IPS-NIHi11 (cell line): ENCODE measurements at places on chromosomes 3 and 15.

GRCh38 chr3:25103391-25103790, 324.7 kb upstream of the RARB start:
- DNase-seq: no peak

- DNase-seq: peak; percentile 44
Measured at GRCh38 chr3:150319900-150320299, 88.2 kb upstream of the TSC22D2 start.

DNA sequence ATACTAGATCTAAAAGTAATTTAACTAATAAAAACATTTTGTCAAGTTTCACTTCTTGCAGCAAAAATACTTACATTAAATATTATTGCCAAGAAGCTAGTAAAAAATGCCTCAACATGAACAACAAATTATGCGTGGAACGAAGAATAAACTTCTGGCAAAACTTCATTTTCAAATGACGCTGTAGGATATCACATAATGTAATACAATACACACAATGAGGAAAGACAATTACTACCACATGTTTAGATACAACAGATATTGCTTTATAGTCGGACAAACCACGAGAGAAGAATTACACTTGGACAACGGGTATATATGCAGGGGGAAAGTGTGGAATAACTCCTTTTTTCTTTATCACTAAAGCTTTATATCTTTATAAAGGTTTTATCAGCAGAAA, 21.6 kb downstream of the P3H2 start:
- DNase-seq: no peak

GRCh38 chr3:27507111-27507510, 22.9 kb upstream of the SLC4A7 start:
- DNase-seq: no peak

- no peak for DNase-seq
Measured at GRCh38 chr3:28262001-28262400, 20.6 kb downstream of the CMC1 start.

DNA sequence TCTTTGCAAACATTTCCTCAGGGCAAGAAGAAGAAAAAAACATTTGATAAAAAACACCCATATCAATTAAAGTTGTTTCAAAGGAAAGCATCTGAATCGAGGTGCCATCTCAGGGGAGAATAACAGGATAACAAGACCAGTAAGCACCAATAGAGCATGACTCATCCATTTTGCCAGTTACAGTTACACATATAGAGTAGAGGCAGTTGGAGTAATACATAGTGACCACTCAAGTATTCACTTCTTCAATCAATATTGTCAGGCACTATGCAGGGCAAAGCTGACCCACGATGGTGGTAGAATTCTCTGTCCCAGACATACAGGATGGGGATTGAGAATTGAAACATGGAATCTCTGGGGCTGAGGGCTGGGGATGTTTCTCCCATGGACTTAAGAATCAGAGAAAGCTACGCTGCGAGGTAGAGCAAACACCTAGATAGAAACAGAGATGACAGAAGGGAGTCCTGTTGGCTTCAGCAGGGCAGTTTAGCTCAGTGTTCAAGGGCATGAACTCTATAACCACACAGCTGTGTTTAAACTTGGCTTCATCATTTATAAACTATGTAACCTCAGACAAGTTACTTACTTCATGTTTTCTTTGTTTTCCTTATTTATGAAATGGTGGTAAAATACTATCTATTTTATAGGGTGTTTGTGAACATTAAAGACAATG, 186.4 kb upstream of the NANOGP8 start:
- no peak for DNase-seq

- DNase-seq: peak; percentile 11
Measured at GRCh38 chr3:28291577-28291976, 50.2 kb downstream of the CMC1 start.

GRCh38 chr3:18687286-18687685, 262.1 kb upstream of the SATB1 start:
- DNase-seq: no peak

DNA sequence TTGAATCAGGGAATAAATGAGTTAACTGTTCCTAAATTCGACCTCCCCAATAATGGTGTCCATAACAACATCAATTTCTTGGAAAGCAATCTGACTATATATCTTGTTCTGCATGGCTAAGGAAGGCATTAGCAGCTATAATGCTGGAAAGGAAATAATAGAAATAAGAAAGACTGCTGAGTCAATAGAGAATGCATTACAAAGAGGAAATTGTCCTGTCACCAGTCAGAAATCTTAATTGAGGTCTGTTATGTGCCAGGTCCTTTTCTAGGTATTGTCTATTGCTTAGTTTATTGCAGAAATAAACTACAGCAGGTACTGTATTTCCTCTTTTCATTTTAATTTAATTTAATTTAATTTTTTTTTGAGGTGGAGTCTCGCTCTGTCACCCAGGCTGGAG, 5.9 kb upstream of the PPP1R2 start:
- DNase-seq: no peak

DNA sequence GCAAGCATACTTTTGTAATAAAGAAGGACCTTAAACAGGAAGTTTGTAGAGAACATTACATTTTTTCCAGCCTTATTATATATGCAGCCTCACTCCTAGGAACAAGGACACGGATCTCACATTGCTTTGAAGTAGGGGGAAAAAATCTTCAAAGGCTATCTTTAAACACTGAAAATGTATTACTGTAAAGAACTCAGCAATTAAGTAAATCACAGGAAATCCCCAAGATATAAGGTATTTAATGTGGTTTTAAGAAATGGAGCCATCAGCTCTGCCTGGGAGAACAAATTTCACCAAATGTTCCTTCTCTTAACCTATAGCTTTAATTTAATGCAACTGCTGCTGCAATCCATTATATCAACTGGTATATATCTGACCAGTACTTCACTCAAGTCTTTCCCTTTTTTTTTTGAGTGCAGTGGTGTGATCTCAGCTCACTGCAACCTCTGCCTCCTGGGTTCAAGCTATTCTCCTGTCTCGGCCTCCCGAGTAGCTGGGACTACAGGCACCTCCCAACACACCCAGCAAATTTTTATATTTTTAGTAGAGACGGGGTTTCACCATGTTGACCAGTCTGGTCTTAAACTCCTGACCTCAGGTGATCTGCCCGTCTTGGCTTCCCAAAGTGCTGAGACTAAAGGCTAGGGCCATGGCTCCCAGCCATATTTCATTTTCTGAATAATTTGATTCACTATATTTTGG, 2.8 kb downstream of the BTLA start:
- DNase-seq: no peak

DNA sequence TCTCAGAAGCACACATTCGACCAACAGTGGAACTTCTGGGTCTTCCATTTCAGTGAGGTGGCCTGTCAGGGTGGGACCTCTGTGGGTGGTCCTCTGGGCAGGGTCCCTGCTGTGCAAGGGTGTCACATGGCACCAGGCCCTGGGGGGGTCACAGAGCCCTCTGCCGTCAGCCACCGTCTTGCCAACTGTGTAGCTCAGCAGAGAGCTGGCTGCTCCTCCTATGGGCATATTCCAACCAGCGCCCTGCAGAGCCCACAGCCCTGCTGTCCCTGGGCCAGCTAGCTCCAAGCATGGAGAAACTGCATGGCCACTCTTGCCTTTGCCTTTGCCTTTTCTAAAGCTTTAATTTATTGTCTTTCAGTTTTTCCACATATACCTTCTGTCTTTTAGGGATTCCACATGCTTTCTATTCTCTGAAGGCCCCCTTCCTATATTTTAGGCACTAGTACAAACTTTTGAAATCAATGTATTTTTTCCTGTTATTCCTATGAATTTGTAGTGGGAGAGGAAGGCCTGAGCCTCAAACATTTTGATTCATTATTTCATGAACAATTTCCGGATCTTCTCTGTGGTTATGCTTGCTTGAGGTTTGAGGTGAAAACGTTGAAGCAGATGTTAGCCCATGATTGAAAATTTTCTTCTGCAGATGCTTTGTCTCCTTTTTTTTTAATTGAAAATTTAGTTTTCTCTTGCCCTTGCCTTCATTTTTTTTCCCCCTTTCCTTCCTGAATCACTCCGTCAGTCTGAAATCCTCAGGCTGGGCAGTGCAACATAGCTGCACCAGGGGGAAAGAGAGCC, 11.7 kb downstream of the IQCF1 start:
- no peak for DNase-seq

DNA sequence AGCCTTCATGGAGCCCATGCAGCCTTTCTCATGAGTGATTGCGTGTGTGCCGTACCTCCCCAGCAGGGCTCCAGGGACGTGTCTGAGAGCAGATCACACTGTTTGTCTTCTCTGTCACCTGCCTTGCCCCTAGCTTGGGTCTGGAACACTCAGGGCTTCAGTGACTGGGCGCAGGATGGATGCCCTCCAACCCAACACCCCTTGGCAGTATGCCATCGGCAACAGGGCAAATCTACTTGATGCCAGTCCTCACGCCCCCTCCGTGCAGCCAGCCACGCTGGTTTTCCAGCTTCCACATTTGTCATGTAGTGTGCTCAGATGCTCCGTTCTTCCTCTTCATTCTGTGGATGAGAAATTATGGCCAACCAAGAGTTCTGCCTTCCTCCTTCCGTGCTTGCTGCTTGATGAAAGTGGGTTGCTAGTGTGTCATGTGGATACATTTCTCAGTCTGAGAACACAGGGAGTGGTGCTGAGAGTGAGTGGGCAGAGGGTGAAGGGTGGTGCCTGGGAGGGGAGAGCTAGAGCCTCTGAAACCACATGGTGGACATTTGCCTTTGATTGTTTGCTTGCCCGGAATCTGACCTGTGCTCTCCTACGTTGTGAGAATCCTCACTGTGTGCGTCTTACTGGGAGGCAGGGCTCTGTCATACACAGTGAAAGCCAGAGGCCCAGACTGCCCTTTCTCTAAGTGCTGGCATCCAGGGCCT, 97.2 kb downstream of the FAM43A start:
- no peak for DNase-seq

GRCh38 chr3:171267104-171267503, 193.1 kb downstream of the TNIK start:
- DNase-seq: no peak

- peak; percentile 22 for DNase-seq
Measured at GRCh38 chr3:5022966-5023776, 43.9 kb downstream of the BHLHE40 start.
